T-helper 1 cell (primary cell): ENCODE measurements at places on chromosomes 6 and 20.

DNA sequence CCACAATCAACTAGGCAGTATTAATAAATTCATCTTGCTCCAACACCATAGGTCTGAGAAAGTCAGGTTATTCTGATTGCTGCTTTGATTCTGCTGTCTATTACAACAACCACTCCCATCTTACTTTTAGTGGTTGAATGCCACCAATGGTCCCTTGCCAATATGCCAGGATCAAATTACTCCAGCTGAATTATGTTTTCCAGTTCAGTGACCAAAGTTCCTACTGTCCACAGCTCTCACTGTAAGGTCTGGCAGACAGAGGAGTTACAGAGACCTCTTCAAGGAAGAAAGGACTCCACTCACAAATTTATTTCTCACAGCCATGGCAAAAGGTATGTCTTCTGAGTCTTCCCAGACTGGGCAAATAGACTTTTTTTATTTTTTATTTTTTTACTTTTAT is 557.0 kb downstream of the HAO1 start:
- no peak for DNase-seq

GRCh38 chr6:82893889-82894652 is 171.6 kb downstream of the UBE3D start:
- DNase-seq: no peak

GRCh38 chr20:13243826-13244376 is 22.8 kb downstream of the ISM1 start:
- no peak for DNase-seq

DNA sequence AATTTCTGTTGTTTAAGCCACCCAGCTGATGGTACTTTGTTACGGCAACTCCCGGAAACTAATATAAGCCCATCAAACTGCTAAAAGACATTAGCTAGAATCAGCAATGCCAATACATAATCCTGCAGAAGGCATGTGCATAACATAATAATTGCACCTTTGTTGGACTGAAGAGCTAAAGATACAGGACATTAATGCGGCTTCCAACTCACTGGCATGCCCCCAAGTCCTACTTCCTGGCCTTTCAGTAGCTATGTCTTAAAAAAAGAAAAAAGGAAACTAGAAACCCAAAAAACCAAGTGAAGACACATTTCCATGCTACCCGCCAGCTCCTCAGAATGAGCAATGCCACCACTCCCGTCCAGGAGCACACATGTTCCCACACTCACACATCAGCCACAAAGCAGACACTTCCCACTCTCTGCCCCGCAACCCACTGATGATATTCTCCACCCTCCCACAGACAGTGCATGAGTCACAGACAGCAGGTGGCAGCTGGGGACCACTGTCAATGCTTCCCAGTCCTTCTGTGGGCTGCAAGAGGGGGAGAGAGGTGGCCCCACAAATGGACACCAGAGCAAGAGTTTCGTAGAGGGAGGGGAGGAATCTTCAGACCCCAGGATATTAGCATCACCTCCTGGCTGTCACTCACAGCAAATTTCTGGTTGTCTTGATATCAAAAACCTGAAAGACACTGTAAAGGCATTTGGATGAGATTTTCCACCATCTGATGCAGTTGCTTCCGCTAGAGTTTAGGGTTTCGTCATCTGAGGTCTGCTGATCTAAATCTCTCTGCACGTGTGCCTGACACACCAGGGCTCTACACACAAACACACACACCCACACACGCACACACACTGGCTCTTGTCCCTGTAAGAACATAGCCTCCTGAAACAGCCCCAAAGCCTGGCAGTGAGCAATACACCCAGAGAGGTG is 32.8 kb downstream of the GFOD1 start:
- no peak for DNase-seq

- no peak for DNase-seq
Measured at GRCh38 chr20:2088891-2089290, 12.7 kb upstream of the STK35 start.

- no peak for DNase-seq
Measured at GRCh38 chr20:16596991-16597390, 23.7 kb upstream of the KIF16B start.

DNA sequence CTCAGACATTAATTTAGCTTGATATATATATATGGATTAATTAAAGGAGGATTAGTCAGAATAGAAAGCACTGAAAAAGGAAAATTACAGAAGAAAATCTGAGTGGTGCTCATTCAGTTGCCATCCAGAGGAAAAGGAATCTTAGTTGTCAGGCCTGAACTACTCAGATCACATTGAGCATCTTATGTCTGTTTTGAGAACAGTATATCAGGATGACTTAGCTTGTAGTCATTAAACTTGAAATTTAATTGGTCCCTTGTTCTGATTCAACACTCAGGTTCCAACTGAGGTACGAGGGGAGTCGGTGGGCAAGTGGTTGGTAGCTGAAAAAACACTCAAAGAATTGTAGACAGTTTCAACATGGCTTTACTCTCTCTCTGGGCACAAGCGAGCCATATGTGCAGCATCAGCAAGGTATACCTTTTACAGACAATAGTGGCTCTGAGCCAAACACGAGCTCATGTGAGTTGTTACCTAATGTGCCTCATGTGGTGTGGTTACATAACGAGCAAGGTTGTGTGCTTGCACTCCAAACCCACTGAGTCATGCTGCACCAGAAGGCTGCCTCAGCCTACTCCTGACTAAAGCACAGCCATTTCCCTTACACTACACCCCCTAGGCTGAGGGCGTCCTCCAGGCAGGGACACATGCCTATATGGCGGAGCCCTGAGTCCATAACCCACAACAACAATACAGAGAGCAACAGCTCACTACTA is 73.0 kb upstream of the HMGN3 start:
- DNase-seq: no peak

GRCh38 chr6:115514656-115515055 is 546.0 kb downstream of the FRK start:
- DNase-seq: no peak

- DNase-seq: no peak
Measured at GRCh38 chr20:50762435-50763220, 31.2 kb downstream of the PARD6B start.

DNA sequence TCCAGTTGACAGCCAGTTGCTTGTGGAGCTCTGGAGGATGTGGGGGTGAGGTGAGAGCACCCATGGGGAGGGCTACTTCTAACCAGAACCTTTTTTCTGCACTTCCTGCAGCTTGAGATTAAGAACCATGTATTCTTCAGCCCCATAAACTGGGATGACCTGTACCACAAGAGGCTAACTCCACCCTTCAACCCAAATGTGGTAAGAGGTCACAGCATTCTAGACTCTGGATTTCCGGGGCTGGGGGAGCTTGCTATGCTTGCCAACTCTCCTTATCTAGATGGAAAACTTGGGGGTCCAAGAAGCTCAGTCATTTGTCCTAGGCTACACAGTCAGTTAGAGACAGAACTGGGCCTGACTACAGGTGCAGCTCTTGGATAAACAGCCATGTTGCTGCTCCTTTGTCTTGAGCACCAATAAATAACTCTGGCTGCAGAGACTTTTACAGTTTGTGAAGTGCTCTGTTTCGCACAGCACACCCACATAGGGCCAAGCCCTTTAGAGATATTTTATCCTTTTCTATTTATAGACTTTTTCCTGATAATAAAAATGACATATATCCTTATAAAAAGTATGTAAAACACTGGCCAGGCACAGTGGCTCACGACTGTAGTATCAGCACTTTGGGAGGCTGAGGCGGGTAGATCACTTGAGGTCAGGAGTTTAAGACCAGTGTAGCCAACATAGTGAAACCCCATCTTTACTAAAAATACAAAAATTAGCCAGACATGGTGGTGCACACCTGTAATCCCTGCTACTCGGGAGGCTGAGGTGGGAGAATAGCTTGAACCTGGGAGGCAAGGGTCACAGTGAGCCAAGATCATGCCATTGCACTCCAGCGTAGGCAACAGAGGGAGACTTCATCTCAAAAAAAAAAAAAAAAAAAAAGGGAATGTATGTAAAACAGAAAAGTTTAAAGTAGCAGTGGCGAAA is 10.6 kb upstream of the IFT52 start:
- DNase-seq: no peak

GRCh38 chr20:24737212-24737850 is 211.7 kb upstream of the CST7 start:
- no peak for DNase-seq

DNA sequence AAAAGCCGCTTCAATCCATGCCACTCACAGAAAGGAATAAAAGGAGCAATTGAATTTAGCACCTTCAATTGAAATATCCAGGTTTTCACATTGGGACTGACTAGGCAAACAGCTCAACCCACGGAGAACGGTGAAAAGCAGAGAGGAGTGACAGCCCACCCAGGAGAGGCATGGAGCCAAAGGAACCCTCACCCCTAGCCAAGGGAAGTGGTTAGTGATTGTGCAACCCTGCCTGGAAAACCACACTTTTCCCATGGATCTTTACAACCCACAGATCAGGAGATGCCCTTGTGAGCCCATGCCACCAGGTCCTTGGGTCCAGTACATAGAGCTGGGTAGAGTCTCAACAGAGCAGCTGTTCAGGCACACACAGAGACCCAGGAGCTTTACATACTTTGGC is 911.8 kb downstream of the EPHA7 start:
- no peak for DNase-seq

DNA sequence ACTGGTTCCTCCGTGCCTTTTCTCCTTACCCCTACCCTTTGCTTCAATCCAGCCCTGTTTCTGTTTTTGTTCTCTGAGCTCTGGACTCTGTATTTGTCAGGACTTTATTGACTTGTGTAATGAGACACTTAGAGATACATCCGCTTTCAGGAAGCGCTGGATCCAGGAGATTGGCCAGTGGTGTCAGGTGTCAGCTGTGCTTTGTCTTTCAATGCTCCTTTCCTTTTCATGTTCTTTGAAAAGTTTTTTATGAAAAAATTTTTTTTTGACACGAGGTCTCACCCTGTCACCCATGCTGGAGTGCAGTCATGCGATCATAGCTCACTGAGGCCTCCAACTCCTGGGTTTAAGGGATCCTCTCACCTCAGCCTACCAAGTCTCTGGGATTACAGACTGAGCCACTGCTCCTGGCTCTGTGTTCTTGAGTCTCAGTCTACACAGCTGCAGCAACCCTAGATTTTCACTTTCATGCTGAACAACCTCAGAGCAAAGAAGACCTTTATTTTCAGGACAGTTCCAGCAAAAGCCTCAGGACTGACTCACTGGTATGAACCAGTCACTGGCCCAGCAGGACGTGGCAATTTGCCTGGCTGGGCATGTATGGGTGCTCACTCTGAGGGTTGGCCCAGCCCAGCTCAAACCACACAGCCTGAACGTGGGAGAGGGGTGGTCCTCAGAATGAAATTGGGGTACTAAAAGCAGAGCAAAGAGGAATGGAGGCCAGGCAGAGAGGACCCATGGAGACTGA is 108.5 kb downstream of the DHX35 start:
- DNase-seq: no peak

DNA sequence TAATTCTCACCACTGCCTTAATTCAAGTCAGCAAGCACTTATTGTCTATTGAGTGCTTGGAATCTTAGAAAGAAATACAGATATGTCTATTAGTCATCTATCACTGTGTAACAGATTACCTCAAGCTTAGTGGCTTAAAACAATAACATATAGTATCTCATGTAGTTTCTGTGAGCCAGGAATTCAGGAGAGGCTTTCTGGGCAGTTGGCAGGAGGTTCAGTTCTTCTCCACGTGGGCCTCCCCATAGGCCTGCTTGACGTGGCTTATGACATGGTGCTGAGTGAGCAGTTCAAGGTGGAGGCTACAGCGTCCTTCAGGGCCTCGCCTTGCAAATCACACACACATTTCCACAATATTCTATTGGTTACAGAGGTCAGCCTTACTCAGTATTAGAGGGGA is 69.7 kb downstream of the DTD1 start:
- DNase-seq: no peak

DNA sequence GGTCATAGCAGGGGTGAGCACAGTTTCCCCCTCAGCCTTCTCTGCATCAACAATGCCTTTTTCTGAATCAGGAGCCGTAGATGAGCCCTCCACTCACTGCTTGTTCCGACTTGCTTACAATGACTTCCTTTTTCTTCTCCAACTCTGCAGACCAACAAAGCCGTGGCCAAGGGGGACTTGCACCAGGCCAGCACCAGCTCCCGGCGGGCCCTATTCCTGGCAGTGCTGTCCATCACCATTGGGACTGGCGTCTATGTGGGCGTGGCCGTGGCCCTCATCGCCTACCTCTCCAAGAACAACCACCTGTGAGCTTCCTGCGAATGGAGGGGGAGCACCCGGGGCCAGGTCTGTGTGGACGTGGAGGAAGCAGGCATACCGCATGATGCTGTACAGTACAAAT is 195.8 kb downstream of the SYNDIG1 start:
- no peak for DNase-seq

- no peak for DNase-seq
Measured at GRCh38 chr6:110590821-110591351, 114.5 kb upstream of the SLC22A16 start.

DNA sequence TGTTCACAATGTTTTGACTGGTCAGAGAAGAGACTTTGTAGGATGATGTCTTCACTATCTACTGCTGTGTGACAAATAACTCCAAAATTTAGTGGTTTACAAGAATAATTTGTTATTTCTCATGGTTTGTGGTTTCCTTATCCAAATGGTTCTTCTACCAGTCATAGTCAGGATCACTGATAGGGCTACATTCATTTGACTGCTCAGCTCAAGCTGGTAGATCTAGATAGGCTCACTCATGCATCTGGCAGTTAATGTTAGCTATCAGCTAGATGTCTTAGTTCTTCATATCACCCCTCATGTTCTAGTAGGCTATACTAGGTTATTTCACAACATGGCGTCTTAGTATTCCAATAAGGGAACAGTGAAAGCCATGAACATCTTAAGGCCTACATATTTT is 131.0 kb downstream of the ID4 start:
- DNase-seq: no peak

DNA sequence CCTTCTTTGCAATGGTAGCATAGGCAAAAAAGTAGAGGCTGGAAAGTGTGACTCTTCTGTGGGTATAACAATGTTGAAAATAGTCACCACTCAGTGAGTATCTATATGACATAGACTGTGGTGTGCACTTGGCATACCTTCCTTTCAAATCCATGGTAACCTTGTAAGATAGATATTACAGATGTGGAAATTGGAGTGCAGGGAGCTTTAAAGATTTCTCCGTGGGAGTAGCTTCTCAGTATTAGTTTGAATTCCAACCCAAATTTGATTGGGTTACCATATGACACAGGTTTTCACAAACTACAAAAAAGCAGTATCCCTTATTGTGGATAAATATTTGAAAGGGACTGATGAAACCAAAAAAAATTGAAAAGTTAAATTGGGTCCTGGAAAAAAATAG is 163.8 kb downstream of the CLVS2 start:
- DNase-seq: no peak

- DNase-seq: no peak
Measured at GRCh38 chr6:46808806-46809205, 15.6 kb downstream of the MEP1A start.

- DNase-seq: no peak
Measured at GRCh38 chr6:3835055-3835731, 14.0 kb upstream of the FAM50B start.

- no peak for DNase-seq
Measured at GRCh38 chr6:125474061-125474460, 172.3 kb upstream of the HDDC2 start.
